ENCODE measurements at places on chromosomes 11 and 22.
A peak's percentile ranks its signal among the peaks of the same experiment; 100 is the strongest.

GRCh38 chr11:111520560-111520959 is 6.0 kb downstream of the HOATZ start:
- no peak for DNase-seq

DNA sequence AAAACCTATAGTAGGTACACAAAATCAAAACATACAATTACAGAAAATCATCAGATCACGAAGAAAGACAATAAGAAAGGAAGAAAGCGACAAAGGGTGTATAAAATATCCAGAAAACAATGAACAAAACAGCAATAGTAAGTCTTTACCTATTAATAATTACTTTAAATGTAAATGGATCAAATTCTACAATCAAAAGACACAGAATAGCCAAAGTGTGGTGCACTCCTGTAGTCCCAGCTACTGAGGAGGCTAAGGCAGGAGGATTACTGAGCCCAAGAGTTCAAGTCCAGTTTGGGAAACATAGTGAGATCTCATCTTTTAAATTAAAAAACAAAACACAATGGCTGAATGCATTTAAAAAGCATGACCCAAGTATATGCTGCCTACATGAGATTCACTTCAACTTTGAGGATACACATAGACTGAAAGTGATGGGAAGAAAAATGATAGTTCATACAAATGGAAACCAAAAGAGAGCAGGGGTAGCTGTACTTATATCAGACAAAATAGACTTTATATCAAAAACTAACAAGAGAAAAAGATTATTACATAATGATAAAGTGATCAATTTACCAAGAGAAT is 40.6 kb downstream of the ASCL2 start:
- no peak for DNase-seq

GRCh38 chr11:12292766-12293165 is 84.6 kb upstream of the PARVA start:
- DNase-seq, result peak; percentile 52

DNA sequence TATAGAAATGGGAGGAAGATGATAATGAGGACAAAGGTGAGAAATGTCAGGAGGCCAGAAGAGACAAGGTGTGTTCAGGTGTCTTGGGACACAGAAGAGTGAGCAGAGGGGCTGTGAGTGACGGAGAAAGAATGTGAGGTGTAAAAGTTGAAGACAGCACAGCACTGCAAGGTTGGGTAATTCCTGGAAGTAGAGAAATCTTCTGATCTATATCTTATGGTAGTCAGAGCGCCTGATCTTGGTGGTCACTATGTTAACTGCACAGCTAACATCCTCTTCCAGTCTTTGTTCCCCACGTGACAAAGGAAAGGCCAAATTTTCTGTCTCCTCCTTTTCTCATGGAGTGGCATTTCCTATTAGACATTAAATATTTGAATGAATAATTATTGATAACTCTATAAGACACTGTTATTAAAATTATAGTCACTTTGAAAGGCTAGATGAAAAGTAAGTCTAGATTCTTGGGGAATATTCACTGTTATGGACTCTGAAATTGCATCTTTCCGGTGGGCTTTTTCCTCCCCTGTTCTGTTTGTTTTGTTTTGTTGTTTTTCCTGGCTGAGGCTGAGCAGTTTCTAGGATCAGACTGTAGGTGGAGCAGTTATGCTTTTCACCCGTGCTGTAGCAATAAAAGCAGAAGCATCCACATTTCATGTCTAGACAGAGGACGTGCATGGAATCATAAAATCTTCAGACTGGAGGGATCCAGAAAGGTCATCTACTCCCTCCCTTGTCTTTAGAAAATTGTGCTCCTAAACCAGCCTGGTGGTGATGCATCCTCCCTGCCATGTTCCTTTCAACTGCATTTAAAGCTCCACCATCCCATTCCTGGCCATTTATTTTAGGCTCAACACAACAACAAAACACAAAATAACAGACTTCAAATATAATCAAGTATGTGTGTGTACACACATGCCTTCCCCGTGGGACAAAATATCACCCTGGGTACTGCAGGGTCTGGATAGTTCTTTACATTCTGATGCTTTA is 26.6 kb downstream of the SC5D start:
- DNase-seq, result peak; percentile 68

DNA sequence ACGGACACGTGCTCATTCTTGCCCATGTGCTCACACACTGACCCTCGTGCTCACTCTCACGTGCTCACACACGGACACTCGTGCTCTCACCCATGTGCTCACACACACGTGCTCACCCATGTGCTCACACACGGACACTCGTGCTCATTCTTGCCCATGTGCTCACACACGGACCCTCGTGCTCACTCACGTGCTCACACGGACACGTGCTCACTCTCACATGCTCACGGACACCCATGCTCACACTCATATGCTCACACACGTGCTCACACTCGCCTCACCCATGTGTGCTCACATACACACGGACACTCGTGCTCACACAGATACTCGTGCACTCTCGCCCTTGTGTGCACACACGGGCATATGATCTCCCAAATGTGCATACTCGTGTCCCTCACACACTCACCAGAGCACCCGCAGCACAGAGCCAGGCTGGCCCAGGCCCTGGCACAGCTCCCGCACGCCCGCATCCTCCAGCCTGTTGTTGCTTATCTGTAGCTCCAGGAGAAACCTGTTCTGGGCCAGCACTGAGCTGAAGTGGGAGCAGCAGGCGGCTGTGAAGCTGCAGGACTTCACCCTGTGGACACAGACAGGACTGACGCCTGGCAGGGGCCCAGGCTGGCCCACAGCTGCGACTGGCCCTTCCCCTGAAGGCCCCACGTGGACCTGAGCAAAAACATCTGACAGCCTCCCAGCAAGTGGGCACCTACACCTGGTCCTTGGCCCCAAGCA is 9.3 kb downstream of the RNH1 start:
- no peak for DNase-seq

GRCh38 chr11:104390651-104391050 is 226.7 kb upstream of the PDGFD start:
- DNase-seq, result no peak

DNA sequence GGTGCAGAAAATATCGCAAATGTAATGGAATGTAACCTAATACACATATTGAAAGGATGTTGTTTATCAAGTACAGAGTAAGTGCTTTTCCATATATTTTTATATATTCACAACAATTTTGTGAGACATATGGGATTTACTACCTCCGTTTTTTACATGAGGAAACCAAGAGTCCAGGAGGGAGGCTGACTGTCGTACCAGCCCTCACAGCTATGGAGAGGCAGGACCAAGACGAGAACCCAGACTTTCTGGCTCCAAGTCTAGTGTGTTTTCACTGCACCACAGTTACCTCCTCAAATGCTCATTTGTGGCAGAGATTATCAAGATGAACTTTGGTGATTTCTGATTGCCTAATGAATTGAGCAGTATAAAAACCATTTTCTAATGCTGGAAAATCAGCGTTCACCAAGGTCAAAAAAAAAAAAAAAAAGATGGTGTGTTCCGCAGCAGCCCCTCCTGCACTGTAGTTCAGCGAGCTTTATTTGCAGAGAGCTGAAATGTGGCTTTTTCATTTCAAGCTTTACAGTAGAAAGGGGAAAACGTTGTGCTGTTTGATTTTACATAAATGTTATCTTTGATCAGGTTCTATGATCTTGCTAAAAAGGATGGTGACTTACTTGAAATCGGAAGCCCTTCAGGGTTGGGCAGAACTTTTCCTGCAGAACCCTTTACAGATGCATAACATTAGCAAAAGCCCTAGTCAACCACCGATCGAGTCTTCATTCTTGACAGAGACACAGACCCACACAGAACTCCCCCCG is 44.7 kb upstream of the WEE1 start:
- DNase-seq, result no peak

DNA sequence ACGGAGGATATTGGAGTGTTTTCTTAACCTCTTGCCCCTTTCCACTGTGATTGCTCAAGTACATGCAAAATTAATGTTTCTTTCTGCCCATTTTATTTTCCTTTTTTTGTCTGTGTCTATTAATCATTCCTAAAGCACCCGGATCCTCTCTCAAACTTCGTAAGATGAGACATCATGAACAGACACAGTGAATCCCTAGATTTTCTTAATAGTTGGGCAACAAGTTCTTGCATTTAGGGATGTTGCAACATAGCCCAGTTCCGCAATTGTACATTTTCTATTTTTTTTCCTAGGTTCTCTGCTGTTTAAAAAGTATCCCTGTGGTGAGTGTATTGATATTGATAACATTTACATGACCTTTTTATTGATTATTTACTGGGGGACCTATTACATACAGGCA is 2.9 kb downstream of the FAM111A start:
- DNase-seq, result peak; percentile 86

DNA sequence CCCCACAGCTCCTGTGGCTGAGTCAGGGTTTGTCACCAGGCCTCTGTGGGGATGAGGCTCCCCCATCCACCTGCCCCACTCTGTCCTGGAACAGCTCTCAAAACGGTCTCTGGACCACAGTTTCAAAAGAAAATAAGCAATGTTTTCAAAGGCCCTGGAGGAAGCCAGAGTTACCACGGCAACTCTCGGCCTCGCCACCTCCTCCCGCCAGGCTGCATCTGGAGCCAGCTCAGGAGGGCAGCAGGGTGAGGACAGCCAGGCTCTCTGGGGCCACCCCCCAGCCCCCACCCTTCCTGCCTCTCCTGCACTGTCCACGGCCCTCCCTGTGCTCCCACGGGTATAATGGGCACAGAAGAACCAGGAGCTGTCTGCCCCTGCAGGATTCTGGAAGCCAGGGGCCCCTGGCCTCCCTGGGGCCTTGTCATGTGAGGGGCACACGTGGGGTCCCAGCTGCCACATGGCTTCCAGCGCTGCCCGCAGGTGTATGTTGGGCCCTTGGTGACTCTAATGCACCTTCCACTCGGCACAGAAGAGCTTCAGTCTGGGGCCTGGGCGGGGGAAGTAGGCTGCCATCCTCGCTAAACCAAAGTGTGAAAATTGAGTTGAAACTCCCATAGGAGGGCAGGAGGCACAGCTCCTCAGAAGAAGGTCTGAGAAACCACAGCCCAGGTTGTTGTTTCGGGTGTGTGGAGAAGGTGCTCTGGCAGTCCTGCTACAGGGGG is 10.3 kb downstream of the CD81 start:
- no peak for DNase-seq

- DNase-seq, result no peak
These were observed 356.7 kb downstream of the TBC1D22A start for GRCh38 chr22:47119181-47119580.

GRCh38 chr22:45007391-45008185 is 2.2 kb downstream of the PHF21B start:
- no peak for DNase-seq

DNA sequence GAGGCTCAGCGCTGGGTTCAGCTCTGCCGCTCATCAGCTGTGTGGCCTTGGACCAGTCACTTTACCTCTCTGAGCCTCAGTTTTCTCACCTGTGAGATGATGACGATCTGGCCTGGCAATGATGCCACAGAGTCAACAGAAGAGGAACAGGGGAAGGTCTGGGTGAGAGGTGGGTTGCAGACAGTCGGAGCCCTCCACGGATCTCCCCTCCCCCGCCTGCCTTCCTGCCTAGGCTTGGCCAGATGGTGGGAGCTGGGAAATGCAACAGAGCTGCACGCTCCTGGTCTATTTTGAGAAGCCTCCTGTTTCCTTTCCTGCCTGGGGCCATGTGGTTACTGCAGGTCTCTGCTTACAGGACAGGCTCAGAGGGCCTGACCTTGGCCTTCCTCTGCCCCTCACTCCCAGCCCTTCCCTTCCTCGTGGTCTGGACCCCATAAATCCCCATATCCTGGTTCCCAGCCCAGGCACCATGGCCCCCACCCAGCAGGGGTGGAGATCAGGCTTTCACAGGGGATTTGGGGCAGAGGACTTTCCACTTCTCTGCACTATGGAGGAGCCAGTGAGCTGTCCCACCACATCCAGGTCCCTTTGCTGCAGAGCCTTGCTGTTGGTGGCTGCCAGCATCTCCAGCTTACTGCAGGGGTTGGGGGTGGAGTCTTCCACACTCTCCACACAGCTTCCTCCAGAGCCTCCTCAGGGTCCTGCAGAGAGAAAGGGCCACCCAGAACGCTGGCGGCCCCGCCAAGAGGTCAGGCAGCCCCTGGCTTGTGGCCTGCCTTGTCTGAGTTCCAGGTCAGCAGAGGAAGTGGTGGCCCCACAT is 46.9 kb downstream of the C11orf96 start:
- DNase-seq, result no peak

GRCh38 chr11:17642370-17642769 is 77.0 kb upstream of the MYOD1 start:
- no peak for DNase-seq

DNA sequence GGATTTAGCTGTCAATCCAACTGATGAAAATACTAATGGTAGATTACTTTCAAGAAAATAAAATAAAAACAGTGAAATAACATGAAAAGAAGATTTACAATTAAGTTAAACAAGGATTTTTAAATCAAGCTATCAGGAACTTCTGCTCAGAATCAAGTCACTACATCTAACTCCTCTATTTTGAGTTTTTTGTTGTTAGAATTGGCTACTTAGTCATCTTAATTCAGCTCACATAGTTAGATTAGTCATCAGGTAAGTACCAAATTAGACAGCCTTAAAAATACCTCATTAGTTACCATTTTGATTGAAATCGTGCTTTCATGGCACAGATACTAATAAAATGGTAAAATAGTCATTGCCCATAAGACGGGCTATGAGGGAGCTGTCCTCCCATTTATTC is 35.8 kb downstream of the BTG4 start:
- DNase-seq, result no peak

DNA sequence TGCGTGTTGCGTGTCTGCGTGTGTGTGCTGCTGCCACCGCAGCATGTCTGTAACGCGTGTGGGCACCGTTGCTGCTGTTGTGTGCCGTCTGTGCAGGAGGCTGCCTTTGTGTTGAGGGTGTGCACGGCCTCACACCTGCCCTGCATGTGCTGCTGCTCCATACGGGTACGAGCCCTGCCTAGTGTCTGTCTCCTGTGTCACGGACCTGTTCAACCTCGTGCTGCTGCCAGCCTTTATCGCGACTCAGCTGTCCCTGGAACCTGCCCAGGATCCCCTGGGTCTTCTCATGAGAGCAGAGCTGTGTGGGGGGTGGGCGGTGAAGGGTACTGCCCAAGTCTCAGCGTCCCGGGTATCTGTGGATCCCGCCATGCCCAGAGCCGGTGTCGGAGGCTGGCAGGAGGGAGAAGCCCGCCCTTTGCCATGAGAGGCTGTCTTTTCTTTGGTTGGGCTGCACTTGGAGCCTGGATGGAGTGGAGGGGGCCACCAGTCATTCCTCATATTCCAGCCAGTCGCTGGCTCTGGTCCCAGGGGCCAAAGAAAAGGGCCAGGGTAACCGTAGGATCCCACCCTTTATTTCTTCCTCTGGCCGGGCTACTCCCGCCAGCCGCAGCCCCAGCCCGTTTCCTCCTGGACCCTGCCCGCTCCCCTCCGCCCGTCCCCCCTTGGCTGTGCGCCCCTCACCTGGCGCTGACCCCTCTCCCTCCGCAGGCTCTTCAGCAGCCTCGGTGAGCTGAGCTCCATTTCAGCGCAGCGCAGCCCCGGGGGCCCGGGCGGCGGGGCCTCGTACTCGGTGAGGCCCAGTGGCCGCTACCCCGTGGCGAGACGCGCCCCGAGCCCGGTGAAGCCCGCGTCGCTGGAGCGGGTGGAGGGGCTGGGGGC is 7.8 kb upstream of the ACR start:
- DNase-seq, result no peak
